Urinary bladder (tissue), 4 donors: ENCODE measurements at places on chromosomes 5 and 9. TPM values are rescaled to one million over a fixed set of nuclear protein-coding genes. Genes with fewer than 3 reads are reported as not detected.

The NDUFS6 gene
- 12.2 TPM for total RNA-seq

DNA sequence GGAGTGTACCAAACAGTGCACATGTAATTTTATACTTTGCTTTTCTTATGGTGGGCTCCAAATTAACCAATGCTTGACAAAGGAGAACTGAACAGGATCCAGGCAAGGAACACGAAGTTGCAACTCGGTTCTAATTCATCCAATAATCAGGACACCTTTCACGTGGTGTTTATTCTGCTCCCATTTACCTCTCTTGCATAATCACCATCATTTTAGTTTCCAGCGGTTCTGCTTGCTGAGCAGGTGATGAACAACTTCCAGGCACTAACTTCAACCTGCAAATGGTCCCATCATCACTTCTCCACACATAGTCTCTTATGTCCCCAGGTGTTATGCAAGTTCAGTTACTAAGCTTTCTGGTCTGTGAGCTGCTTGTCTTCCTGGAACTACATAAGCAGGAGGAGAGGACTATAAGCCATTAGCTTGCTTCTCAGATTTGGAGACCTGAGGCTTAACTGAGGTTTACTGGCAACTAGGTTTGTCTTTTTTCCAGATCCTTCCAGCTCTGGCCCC is 326.8 kb upstream of the SLC30A5 start:
- no peak for DNase-seq

The DBH gene
- 0.79 TPM for total RNA-seq

DNA sequence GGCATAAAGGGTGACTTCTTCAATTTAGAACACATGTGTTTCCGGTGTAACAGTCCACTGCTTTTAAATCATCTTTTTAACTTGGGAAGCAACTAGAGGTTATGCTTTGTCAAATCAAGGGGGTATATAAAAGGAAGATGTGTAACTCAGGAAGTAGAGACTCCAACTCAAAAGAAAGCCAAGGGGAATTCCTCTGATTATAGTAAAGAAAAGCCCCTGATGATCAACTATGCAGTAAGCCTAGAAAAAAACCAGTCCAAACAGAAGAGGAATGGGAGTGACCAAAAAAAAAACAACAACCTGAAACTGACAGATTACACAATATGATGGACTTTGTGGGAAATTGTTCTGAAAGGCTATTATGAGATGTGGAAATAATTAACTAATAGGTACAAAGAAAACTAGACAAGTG is 90.3 kb downstream of the AK8 start:
- no peak for DNase-seq

- DNase-seq, result no peak
Observed at GRCh38 chr9:106718936-106719335, 144.0 kb upstream of the ZNF462 start.

The CNTNAP3 gene
- 20.9 TPM for total RNA-seq

- no peak for DNase-seq
Observed at GRCh38 chr5:72848474-72849428, 32.3 kb downstream of the TNPO1 start.

DNA sequence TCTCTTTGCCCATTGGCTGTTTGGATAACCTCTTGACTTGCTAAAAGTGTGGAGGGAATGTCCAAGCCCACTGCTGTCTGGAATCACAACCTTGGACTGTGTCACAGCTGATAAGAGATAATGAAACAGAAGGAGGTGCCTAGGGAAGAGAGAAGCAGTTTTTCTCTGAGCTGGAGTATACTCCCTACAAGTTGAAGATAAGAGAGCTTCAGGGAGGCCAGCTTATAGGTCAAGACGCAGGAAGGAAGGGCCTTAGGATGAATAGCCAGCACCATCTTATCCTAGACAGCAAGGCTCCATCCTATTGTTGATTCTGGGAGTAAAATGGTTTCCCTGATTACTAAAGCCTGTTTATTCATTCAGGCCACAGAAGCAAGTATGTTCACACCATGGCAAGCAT is 244.7 kb downstream of the NPR3 start:
- no peak for DNase-seq

- no peak for DNase-seq
Observed at GRCh38 chr5:130109152-130109551, 204.9 kb downstream of the CHSY3 start.

DNA sequence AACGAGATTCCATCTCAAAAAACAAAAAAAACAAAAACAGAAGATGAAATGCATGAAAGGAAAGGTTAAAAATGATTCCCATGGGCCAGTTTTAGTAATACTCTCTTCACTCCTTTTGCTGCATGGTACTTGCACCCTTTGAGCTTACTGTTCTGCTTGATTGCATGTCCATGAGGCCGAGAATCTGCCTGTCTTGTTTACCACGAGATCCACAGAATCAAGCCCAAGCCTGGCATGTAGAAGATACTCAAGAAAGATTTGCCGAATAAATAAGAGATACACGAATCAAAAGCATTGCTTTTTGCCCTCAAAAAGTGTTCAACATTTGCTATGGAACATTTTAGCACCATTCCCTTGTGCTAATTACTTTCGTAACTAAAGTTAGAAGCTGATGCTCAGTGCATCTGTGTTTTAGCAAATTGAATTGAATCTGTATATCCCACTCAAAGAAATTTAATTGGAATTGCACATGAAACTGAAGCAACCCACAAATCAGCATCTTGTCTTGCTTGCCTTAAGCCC is 1.1 kb downstream of the FAXDC2 start:
- DNase-seq, result no peak
